ENCODE measurements at places on chromosomes 2 and 18.

DNA sequence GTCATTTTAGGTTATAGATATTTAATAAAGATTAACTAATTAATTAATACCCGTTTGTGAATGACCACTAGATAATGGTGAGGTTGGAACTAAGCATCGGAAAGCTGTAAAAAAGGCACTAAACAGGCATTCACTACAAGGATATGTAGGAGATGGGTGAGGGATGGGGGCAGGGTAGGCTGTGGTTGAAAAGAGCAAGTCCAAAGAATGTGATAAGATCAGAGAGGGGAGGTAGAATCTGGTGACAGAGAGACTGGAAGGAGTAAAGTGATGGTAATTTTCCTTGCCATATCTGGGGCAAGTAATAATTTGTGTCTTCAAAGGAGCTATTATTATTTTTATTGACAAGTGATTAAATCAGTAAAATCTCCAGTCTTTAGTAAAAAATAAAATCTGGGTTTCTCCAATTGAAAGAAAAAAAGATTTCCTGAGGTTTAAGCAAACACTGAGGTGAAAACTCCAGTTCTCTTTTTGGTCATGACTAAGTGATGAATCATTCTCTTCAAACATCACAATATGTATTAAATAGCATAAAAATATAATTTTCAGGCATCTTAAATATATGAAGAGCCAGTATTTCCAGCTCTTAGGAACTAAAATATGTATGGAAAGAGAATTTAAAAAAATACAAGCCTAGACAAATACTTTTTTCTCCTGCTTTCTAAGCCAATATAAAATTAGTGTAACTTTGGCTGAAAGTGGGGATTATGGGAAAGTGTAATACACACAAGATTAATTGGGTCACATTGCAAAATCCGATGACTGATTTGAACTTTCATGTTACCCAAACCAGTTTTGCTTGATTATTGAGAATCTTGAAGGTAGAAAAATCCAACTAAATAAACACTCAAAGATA lies 259.1 kb upstream of the RBMS1 start:
- H3K4me3 ChIP-seq: no peak overlapping the region
- H3K4me1 ChIP-seq: peaks cover 25% of the 10 kb centered on the region
- no peaks in the 10 kb centered on the region for H3K27me3 ChIP-seq

DNA sequence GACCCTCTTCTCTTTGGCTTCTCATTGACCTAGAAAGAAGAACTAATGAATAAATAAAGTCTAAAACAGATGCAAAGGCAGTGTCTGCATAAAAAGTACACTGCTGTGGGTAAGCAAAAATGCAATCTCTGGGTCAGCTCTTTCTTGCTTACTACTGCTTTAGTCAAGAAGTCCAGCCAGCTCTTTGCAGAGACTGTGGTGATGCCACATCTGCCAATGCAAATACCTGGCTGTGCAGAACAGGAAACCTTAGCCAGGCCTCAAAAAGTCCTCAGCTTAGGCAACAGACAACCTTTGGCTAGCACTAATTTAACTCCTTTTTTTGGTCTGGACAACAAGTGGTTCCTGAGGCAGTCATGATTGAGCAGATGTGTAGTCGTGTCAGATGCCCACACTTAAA lies 73.6 kb upstream of the RND3 start:
- H3K4me1 ChIP-seq: no peaks in the 10 kb centered on the region
- DNase-seq: no peak
- no peaks in the 10 kb centered on the region for H3K27me3 ChIP-seq
- H3K4me3 ChIP-seq: no peak overlapping the region
- H3K36me3 ChIP-seq: no peaks in the 10 kb centered on the region

GRCh38 chr18:11996190-11996754 lies 15.0 kb downstream of the IMPA2 start:
- no peak overlapping the region for H3K4me3 ChIP-seq
- no peaks in the 10 kb centered on the region for H3K27me3 ChIP-seq
- DNase-seq: no peak

GRCh38 chr18:50696929-50697328 lies 122.9 kb downstream of the MRO start:
- no peak overlapping the region for H3K27ac ChIP-seq
- no peaks in the 10 kb centered on the region for H3K36me3 ChIP-seq
- DNase-seq: no peak
- H3K4me3 ChIP-seq: no peak overlapping the region
- no peaks in the 10 kb centered on the region for H3K27me3 ChIP-seq
- no peaks in the 10 kb centered on the region for H3K4me1 ChIP-seq

DNA sequence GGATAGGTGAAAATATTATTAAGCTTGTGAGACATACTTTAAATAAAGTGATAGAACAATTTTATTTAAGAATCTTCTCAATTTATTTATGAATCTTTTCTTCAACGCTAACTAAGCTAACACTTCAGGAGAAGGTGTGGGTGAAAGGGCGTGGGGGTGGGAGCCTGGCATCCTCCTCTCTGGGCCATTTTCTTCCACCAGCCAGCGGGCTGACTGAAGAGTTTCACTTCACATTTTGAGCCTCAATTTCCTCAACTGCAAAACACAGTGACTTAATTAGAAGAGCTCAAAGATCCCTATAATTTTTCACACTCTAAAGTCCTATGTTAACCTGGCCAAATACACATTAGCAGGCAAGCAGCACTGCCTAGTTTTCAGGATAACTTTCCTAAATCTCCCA lies 94.8 kb downstream of the FTCDNL1 start:
- no peaks in the 10 kb centered on the region for H3K27me3 ChIP-seq
- no peak overlapping the region for H3K27ac ChIP-seq
- no peak overlapping the region for H3K4me3 ChIP-seq
- no peak for DNase-seq
- no peaks in the 10 kb centered on the region for H3K36me3 ChIP-seq
- H3K4me1 ChIP-seq: no peaks in the 10 kb centered on the region

DNA sequence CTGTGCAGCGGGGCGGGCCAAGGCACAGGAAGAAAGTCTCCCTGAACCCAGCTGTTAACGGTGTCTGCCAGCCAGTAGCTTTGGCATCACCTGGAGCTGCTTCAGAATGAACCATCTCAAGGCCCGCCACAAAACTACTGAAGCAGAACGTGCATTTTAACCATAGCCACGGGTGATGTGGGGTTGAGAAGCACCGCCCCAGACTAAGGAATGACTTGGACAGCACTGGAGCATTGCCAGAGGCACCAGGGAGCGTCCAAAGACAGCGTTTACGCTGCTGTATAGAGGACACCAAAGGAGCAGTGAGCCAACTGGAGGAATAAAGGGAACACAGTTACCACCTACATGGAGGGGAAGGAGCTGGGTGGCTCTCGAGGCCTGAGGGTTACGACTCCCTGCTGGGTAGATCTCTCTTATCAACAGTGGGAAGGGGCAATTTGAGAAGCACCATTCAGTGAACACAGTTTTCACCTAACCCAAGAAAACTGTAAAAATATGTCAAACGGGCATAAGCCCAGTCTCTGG lies 28.4 kb upstream of the LONRF2 start:
- no peak overlapping the region for H3K27ac ChIP-seq
- no peaks in the 10 kb centered on the region for H3K36me3 ChIP-seq
- H3K27me3 ChIP-seq: peaks cover 3% of the 10 kb centered on the region
- H3K4me3 ChIP-seq: no peak overlapping the region

DNA sequence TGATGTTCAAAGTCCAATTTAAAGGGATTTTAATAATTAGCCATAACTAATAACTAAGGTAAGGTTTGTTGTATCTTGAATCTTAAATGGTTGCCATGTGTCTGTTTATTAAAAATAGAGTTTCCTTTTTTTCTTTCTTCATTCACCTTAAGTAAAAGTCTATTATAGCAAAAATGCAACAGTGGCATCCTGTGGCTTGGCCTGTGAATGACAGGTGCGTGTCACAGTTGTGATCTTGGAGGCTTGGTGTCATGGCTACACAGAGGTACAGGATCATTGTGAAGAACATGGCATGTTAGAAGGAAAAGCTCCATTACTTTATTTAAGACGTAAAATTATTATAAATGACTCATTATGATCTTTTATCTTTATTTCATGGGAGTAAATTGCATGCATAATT lies 246.1 kb downstream of the BCL2 start:
- no peak overlapping the region for H3K27ac ChIP-seq
- H3K4me1 ChIP-seq: no peaks in the 10 kb centered on the region
- H3K36me3 ChIP-seq: no peaks in the 10 kb centered on the region
- DNase-seq: no peak

- no peak overlapping the region for H3K4me3 ChIP-seq
- H3K4me1 ChIP-seq: peaks cover 7% of the 10 kb centered on the region
- DNase-seq: no peak
- H3K36me3 ChIP-seq: peaks cover 4% of the 10 kb centered on the region
- H3K27me3 ChIP-seq: no peaks in the 10 kb centered on the region
Observed at GRCh38 chr2:151408788-151409600, 708 bp upstream of the RIF1 start.

GRCh38 chr18:64539847-64540246 lies 391.0 kb upstream of the LINC00305 start:
- no peaks in the 10 kb centered on the region for H3K27me3 ChIP-seq
- H3K27ac ChIP-seq: no peak overlapping the region
- H3K4me3 ChIP-seq: no peak overlapping the region
- no peak for DNase-seq
- H3K4me1 ChIP-seq: no peaks in the 10 kb centered on the region

GRCh38 chr2:237022533-237022932 lies 63.2 kb upstream of the COPS8 start:
- H3K27me3 ChIP-seq: no peaks in the 10 kb centered on the region
- H3K27ac ChIP-seq: no peak overlapping the region
- no peak for DNase-seq
- no peaks in the 10 kb centered on the region for H3K36me3 ChIP-seq

DNA sequence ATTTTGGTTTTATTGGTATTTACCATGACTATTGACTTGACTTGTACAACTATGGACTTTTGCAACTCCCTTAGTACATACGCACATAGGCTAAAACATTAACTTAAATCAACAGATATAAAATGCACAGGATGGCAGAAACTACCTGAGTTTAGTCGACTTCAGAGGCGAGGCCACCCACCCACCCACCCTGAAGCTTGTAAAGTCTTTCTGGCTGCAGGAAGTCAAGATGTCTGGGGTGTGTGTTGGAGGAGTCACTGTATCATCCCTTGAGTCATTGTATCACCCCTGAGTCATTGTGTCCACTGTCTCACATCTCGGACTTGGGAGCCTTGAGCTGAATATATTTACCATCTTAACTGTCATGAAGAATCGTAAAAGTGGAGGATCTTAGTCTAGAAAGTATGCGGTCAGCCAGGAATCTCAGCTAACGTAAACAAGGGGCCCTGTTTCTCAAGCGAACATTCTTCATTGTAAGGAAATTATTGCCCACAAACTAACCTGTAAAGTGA lies 140.0 kb upstream of the ST6GAL2 start:
- H3K36me3 ChIP-seq: no peaks in the 10 kb centered on the region
- no peak overlapping the region for H3K27ac ChIP-seq
- H3K4me1 ChIP-seq: no peaks in the 10 kb centered on the region

GRCh38 chr2:161028581-161028980 lies 131.6 kb upstream of the TANK start:
- no peaks in the 10 kb centered on the region for H3K36me3 ChIP-seq
- H3K4me3 ChIP-seq: no peak overlapping the region
- no peak for DNase-seq
- no peaks in the 10 kb centered on the region for H3K4me1 ChIP-seq

DNA sequence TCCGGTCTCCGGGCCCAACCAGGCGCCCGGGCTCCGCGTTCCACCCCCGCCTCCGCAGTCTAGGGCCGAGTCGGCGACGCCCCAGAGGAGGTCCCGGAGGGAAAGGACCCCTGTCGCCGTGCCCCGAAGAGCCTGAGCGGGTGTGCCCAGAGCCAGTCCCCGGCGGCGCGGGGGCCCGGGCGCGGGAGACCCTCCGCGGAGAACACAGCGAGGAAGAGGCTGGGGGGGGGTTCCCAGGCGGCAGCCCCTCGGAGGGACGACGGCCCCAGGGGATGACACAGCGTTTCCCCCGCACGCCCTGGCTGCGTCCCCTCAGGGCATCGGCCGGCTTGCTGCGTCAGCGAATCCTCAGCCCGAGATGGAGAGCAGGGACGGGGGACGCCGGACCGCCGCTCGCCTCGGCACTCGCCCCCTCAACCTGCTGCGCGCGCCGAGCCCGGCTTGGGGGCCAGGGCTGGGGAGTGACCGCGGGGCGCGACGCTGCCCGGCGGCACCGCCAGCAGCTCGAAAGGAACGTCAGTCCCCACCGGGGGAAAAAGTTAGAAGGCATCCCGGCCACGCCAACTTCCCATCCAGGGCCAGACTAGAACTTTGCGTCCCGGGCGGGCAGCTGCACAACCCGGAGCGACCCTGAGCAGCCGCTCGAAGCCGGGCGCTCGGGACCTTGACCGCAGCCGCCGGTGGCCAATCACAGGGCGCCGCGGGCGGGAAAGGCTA lies 711 bp downstream of the SFXN5 start:
- peaks cover 13% of the 10 kb centered on the region for H3K4me1 ChIP-seq
- peak overlapping the region; percentile 67 for H3K27ac ChIP-seq
- no peaks in the 10 kb centered on the region for H3K27me3 ChIP-seq
- H3K36me3 ChIP-seq: peaks cover 3% of the 10 kb centered on the region
- H3K4me3 ChIP-seq: peak overlapping the region; percentile 77

DNA sequence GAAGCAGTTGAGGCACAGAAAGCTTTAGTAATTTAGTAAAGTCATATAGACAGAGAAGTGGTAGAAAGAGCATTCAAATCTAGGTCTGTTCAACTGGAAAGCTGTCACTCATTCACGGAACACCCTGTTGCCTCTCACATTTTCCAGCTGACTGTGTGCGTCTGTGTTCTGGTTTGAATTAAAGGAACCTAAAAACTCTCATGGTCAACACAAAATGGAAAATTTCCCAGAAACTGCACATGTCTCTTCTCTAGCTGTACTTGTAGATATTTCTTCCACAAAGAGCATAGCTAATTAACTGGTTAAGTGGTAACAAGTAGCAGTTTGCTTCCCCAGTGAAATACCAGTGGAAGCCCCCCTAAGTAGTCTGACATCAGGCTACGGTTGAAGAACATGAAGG lies 390.8 kb downstream of the TGIF1 start:
- H3K4me1 ChIP-seq: no peaks in the 10 kb centered on the region
- peaks cover 7% of the 10 kb centered on the region for H3K27me3 ChIP-seq
- H3K27ac ChIP-seq: no peak overlapping the region
- no peak overlapping the region for H3K4me3 ChIP-seq

- no peak overlapping the region for H3K27ac ChIP-seq
- no peaks in the 10 kb centered on the region for H3K36me3 ChIP-seq
- DNase-seq: no peak
- H3K4me1 ChIP-seq: no peaks in the 10 kb centered on the region
Observed at GRCh38 chr2:203951366-203951902, 14.9 kb downstream of the ICOS start.

GRCh38 chr2:28320371-28320770 lies 72.3 kb upstream of the FOSL2 start:
- no peaks in the 10 kb centered on the region for H3K4me1 ChIP-seq
- no peaks in the 10 kb centered on the region for H3K27me3 ChIP-seq
- no peak overlapping the region for H3K4me3 ChIP-seq
- H3K36me3 ChIP-seq: no peaks in the 10 kb centered on the region

DNA sequence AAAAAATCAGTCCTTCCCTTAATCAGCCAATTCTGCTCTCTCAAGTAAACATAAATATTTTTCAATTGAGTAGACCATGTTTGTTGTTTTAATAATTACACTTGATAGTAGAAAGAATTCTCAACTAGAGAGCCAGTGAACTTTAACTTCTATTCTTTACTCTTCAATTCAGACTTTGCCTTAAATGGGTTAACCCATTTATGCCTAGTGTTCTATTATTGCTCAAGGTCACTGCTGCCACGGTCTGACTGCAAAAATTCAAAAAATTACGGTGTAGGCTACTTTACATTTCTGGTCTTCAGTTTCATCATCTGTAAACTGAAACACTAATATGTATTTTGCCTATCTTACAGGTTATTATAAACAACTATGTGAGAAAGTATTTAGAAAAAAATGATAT lies 103.1 kb downstream of the TLK1 start:
- H3K4me3 ChIP-seq: no peak overlapping the region
- no peak overlapping the region for H3K27ac ChIP-seq
- DNase-seq: no peak
- no peaks in the 10 kb centered on the region for H3K4me1 ChIP-seq
- H3K27me3 ChIP-seq: no peaks in the 10 kb centered on the region

- H3K36me3 ChIP-seq: peaks cover 3% of the 10 kb centered on the region
- no peak overlapping the region for H3K4me3 ChIP-seq
- H3K27me3 ChIP-seq: no peaks in the 10 kb centered on the region
Observed at GRCh38 chr2:172968061-172968469, 107.6 kb upstream of the MAP3K20 start.
